ENCODE measurements at places on chromosomes 16 and 17.

DNA sequence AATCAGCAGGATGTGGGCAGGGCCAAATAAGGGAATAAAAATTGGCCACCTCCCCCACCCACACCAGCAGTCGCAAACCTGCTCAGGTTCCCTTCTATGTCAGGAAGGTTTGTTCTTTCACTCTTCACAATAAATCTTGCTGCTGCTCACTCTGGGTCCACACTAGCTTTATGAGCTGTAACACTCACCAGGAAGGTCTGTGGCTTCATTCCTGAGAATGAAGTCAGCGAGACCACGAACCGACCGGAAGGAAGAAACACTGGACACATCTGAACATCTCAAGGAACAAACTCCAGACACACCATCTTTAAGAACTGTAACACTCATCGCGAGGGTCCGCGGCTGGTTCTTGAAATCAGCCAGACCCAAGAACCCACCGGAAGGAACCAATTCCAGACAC, 115.5 kb upstream of the TBX2 start:
- DNase-seq = no peak

DNA sequence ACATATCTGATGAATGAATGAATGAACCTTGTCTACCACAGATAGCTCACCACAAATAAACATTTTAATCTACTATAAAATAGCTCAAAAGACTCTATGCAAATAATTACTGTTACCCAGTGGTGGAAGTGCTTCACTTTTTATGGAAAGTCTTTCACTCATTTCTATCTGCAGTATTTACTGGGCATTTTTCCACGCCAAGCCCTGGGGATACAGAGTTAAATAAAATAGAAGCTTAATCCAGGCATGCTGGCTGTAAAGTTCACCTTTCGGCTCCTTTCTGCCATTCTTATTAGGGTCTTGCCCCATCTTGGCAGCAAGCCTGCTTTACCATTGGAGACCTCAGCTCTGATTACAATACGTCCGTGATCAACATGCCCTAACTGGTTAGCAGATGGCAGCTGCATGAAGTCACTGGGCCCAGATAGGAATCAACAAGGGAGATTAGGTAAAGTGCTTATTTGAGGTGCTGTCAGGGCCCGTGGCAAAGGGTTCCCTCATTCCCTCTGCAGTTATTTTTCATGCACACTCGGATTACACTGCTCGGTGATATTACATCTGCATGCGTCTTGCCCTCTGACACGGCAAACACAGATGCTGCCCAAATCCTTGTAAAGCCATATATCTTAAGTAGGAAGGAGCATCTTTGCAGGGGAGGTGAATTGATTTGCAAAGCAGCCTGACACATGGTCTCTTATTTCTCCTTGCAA, 648.9 kb downstream of the WWOX start:
- DNase-seq = no peak

- peak; percentile 60 for DNase-seq
These were observed at the start of gene MMP15 for GRCh38 chr16:58025351-58026138. Gene MMP15 (plus strand): TSS chr16:58025754. CDS start chr16:58026351, 597 bp downstream.

GRCh38 chr17:1007310-1008007, 10.5 kb downstream of the TIMM22 start:
- no peak for DNase-seq

- no peak for DNase-seq
These were observed 15.4 kb downstream of the NOG start for GRCh38 chr17:56608944-56609343.

DNA sequence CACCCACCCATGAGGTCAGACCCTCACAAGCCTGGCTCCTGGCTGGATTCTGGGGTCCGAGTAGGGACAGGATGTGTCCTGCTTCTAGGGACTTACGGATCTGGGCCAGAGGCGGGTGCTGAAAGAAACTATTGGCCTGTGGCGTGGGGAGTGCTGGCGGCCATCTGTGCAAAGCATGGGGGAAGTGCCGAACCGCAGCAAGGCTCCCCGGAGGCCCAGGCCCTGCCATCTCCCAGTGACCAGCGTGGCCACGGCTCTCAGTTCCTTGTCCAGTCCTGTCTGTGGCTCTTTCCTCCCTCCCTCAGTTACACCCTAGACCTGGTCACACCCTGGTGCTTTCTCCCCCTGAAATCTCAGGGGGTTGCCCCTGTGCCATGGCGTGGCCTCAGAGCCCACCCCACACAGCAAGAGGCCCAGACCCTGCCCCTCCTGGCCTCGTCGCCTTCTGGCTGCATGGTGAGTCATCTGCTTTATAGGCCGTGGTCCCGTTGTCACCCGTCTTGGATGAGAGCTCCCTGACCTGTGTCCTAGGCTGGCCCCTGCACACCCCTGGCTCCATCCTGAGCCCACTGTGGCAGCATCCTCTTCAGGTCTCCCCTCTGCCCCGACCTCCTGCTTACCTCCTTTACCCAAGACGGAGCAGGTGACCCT, 54.5 kb downstream of the PRMT7 start:
- DNase-seq = no peak

- DNase-seq = peak; percentile 72
These were observed 147.3 kb downstream of the CCDC182 start for GRCh38 chr17:57597531-57598453.

DNA sequence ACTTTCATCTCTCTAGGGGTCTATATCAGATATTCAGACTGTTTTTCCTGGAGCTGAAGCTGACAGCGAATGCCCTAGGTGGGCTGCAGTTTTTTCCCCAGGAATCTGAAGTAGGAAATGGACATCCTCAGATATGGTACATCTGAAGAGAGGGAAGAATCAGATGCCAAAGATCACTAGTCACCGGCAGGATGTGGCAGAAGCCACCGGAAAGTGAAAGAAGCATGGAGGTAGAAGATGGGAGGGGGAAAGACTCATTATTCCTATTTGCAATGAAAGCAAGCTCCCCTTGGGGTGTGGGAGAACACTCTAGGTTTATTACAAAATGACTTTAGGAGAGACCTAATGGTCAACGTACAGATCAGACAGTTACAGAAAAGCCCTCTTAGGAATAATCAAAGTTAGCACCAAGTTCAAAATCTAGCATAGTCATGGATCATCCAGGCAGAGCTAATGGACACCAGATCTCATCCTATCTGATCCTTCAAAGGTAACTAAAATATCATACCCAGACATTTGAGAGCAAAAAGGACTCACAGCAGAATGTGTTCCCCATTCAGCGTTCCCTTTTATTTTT, 110.7 kb downstream of the HS3ST3A1 start:
- no peak for DNase-seq

DNA sequence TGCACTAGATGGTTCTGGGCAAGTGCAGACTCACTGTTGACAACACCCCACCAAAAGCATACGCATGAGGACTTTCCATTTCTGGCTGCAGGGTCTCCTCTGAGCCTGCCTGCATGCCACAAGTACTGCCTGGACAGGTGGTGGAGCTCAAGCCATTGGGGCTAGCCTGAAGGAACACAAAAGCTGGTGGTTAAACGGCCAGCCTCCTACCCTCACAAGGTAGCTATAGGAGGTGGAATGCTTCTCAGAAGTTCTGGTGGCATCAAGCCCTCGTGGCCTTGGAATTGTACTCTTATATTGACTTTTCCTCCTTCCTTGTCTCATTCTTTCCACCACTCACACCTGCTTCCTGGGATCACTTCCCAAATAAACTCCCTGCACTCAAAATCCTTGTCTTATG, 56.6 kb upstream of the BCAR1 start:
- DNase-seq = no peak

DNA sequence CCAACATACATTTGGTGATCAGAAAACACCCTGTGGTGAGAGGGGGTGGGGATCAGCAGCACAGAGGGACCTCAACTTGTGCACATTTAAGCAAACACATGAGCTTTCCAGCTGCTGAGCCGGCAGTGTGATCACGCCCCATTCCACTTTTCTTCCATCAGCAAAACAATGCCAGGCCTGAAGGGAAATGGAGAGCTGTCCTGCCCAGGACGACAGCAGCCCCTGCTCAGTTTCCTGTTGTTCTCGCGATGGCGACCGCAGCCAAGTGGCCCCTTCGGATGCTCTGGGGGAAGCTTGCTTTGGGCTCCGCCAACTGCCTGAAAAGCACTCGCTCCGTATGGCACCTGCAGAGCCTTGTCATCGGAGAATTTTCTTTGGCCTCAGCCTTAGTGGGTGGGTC, 272.3 kb downstream of the FOXL1 start:
- DNase-seq = no peak

DNA sequence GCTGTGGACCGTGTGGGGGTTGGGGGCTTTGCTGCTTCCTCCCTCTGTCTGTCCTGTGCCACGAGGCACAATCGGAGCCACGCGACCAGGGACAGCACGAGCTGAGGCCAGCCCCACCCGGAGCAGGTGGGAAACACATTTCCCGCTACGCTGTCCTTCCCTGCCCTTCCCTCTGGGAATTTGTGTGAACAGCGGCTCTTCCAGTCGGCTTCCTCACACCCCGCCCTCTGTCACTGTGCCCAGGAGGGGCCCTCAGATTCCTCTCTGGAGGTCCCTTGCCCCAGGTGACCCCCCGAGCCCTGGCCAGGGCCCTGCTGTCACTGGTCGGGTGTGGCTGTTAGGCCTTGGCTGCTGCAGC, 19.6 kb downstream of the SPIRE2 start:
- DNase-seq = no peak

GRCh38 chr17:51630101-51630671, 369.8 kb downstream of the UTP18 start:
- no peak for DNase-seq

DNA sequence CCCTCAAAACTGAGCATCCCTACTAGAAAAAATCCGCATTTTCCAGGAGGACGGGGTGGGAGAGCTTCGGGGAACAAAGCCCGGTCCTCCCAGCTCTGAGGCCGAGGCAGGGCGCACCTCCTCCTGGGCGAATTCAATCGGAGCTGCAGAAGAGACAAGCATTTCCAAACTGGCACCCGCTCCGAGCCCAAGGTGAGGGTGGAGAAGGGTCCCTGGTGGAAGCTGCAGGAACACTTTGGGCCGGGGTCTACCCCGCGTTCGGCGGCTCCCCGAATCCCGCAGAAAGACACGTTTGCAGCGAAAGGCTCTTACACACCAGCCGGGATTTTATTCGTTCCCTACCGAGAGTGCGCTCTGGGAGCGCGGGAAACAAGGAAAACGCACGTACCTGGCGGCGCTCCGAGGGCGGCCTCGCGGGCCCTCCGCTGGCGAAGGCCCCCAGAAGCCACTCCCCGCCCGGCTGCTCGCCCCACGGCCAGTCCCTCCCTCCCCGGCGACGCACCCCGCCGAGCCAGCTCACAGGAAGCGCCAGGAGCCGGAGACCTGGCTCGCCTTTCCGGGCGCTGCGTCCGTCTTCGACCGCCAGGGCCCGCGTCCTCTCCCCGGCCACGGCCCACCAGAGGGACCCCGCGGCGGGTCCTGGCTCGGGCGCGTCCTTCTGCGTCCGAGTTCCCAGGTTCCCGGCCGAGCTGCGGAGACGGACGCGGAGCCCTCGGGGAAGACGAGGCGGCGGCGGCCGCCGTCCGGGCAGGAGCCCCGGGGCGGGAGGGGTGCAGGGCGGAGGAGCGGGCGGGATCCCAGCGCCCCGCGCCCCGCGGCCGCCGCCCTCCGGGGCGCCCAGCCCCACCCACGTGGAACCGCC, 49.8 kb upstream of the BAHCC1 start:
- DNase-seq = peak; percentile 55

DNA sequence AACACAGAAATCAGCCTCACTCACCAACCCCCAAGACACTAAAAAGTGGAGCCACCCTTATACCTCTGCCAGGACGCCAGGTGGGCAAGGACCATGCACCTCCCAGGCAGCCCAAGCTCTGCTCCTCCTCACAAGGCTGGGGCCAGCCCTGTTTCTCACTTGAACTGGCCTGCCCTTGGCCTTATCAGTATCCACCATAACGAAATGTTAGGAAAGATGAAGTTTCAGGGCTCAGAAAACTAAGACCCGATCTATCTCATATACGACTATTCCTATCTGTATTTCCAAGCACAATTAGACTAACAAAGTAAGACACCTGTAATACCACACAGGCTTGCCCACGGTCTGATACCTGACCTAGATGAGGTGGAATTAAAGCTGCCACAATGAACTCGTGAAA, 6.9 kb downstream of the FBXO31 start:
- DNase-seq = no peak

DNA sequence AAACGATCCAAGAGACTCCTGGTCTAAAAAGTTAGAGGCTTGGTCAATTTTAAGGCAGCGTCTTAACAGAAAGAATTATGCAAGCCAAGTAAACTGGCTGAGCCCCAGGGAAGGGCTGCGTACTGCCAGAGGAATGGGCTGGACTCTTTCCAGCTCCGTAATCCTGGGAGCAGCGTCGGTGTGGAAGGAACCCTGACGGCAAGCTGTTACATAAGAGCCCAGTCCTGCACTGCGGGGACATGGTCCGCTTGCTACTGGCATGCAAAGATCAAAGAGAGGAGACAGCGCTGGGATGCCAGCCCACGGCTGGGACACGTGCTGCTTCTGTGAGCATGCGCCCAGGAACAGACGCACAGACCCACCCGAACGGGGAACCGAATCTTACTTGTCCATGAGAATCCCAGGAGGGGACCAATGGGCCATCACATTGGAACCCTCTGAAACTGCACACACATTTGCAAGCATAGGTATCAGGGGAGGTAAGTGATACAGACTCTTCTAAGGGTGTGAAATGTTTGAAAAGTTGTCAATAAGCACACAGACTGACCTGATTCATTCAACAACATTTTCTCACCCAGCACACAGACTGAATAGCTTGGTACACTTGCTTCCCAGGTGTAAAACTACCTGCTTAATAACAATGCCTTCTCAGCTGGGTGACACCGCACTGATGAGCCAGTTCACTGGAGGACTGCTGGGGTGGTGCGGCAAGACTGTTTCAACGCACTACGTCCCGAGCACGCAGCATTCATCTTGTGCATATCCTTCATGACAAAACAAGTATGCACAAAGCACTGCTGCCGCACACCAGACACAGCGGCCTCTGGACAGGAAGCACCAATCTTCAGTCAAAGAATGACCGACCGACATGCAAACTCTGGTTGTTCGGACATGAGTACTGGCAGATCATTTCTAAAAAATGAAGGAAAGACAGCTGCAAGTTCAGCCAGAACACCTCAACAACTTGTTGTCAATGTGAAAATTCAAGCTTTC, 94.9 kb downstream of the ANKRD11 start:
- no peak for DNase-seq

GRCh38 chr17:51673070-51673469, 412.7 kb downstream of the UTP18 start:
- no peak for DNase-seq

DNA sequence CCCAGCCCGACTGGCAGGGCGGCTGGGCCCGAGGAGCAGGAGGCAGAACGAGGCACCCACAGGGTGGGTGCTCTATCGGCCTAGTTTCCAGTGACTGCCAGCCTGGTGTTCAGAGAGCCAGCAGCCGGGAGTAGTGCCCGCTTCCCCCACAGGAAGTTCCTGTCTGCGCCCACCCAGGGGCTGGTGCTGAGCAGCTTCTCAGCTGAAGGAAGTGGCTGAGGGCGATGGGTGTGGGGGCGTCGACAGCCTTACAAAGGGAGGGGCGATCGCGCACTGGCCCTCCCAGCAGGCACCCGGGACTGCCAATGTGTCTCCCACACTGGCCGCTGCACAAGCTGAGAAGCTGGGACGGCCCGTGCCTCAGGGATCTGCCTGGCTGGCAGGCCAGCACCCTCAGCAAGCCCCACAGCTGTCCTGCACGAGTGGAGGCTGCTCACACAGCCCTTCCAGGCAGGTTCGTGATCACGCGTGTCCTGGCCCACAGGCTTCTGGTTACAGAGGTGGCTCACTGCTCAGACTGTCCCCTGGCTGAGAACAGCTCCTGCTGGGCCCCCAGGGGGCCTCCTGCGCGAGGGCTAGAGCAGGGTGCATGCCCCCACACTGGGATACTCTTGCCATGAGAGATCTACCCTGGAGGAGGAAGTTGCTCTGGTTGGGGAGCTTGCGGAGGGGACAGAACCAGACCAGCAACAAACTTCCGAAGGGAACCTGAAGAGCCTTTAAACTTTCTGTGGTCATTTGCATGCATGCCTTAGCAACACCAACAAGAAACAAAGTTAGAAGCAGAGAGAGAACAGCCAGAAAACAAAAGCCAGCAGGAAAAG, 2.5 kb downstream of the RNF166 start:
- DNase-seq = peak; percentile 73
